ENCODE measurements at places on chromosomes 12 and 14. TPM values are rescaled to one million over a fixed set of nuclear protein-coding genes. Genes with fewer than 3 reads are reported as not detected.

Gene CPNE6
- total RNA-seq, result not detected

Gene LGR5
- 0.67 TPM for total RNA-seq

Gene GNS
- 71.5 TPM for total RNA-seq

Gene TMPRSS12
- total RNA-seq, result not detected

Gene AQP5
- 1.8 TPM for total RNA-seq

Gene SIX4
- 21.7 TPM for total RNA-seq

- no peak for DNase-seq
- H3K27ac ChIP-seq, result no peak overlapping the region
- peaks cover 3% of the 10 kb centered on the region for H3K27me3 ChIP-seq
These were observed 27.7 kb downstream of the FBLN5 start for GRCh38 chr14:91919814-91920213.

DNA sequence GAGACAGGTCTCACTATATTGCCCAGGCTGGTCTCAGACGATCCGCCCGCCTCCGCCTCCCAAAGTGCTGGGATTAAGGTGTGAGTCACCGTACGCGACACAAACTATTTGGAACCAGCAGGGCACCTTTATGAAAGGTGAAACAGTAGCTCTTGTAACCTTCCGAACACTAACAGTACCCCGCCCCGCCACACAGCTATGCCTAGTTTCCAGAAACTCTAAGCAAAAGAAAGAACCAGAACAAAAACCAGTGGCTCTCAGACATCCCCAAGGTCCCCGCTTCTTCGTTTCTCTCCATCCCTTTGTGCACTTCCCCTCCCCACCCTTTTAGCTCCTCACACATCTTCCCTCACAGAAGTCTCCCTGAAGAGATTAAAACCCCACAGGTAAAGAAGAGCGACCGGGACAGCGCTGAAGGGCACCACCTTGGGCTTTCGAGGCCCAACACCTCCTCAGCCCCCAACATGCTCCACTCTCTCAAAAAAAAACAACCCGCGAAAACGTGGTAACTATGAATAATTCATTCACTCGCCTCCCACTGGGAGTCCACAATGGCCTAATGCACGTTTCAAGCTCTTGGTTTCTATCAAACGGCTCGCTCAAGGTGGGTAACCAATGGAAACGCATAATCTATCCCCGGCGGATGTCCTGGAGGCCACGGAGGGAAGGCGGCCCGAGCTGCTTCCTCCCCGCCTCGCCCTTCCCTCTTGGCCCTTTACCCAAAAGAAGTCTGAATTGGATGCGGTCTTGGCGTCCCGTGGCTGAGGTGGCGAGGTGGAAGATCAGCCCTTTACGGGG, 877 bp downstream of the BAG5 start:
- peak overlapping the region; percentile 93 for H3K4me3 ChIP-seq
- H3K27me3 ChIP-seq, result no peaks in the 10 kb centered on the region
- H3K4me1 ChIP-seq, result peaks cover 24% of the 10 kb centered on the region
- H3K27ac ChIP-seq, result peak overlapping the region; percentile 94
- peaks cover 10% of the 10 kb centered on the region for H3K36me3 ChIP-seq

DNA sequence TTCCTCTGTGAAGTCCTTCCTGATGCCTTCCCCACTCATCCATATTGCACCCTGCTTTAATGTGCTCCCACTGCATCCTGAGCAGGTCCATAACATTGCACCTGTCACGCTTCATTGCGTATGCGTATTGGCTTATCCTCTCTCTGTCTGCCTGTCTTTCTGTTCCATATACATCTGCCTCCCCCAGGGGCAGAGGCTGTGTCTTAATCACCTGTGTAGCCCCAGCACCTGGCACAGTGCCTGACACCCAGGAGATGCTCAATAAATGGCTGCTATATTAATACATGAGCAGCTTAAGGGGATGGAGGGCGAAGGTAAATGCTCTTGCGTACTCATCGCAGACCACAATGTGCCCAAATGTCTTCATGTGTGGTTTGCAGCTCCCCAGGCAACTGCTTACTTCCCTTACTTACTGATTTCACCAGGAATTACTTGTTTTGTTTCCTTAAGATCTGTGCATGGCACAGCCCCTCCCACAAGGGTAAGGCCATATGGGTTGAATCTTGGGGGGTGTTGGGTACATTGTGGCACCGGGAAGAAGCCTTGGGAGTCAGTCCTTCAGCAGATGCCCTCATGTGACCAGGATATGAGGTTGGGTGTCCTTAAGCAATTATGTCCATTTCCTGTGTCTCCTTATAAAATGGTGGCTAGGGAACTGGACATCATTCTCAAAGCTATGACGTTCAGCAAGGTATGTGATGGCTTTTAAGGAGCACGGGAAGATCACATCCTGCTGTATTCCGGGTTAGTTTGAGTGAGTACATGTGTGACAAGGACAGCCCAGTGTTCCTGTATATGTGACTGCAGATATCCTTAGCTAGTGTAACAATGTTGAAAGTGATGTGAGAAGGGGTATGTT, 848 bp upstream of the CPNE6 start:
- DNase-seq, result no peak
- no peaks in the 10 kb centered on the region for H3K36me3 ChIP-seq
- peaks cover 13% of the 10 kb centered on the region for H3K27me3 ChIP-seq
- no peak overlapping the region for H3K4me3 ChIP-seq
- no peaks in the 10 kb centered on the region for H3K4me1 ChIP-seq
- H3K27ac ChIP-seq, result no peak overlapping the region

DNA sequence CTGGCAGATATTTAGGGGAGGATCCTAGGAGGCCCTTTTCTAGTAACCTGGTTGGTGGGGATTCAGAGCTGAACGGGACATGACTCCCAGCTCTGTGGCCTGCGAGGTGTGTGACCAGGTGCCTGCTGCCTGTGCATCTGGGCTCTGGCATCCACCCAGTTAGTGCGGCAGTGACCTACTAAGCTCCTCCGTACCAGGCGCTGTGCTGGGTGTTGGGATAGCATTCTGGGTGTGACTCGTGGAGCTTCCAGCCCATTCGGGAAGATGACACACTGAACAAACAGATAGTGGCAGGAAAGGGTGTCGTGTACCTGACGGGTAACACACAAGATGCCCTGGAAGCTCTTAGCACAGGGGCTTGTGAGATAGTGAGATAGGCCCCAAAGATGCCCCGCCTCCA, 80.9 kb downstream of the ACACB start:
- H3K4me1 ChIP-seq, result peaks cover 3% of the 10 kb centered on the region
- H3K36me3 ChIP-seq, result peaks cover 19% of the 10 kb centered on the region
- peak overlapping the region; percentile 33 for H3K27ac ChIP-seq
- no peak for DNase-seq
- no peak overlapping the region for H3K4me3 ChIP-seq

GRCh38 chr12:49798934-49799333, 29.3 kb downstream of the NCKAP5L start:
- no peaks in the 10 kb centered on the region for H3K4me1 ChIP-seq
- peaks cover 11% of the 10 kb centered on the region for H3K36me3 ChIP-seq
- H3K27me3 ChIP-seq, result no peaks in the 10 kb centered on the region
- H3K4me3 ChIP-seq, result no peak overlapping the region
- no peak for DNase-seq
- H3K27ac ChIP-seq, result no peak overlapping the region

DNA sequence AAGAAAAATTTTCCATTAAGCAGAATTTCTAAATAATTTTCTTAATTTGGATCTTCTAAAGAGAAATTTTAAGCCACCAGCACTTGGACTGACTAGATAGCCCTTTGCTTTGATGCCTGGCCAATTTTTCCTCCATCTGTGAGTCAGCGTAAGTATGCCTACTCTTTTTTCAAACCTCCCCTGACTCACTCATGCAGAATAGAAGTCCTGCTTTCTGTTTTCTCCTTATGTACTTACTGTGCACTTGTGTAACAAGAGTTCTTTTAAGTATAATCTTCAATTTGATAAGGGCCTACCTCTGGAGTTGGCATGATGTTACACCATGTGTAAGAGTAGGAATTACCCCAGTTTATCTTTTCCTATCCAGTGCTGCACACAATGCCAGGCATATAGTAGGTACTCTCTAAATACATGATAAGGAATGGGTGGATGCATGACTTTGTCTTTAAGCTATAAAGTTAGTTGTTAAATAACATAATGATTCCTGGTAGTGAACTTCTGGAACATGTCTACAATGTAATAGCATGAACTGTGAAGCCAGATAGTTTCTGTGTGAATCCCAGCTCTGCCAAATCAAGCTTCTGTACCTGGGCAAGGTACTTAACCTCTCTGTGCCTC, 329.6 kb downstream of the TMTC2 start:
- H3K27me3 ChIP-seq, result no peaks in the 10 kb centered on the region
- H3K4me1 ChIP-seq, result peaks cover 7% of the 10 kb centered on the region
- DNase-seq, result no peak

DNA sequence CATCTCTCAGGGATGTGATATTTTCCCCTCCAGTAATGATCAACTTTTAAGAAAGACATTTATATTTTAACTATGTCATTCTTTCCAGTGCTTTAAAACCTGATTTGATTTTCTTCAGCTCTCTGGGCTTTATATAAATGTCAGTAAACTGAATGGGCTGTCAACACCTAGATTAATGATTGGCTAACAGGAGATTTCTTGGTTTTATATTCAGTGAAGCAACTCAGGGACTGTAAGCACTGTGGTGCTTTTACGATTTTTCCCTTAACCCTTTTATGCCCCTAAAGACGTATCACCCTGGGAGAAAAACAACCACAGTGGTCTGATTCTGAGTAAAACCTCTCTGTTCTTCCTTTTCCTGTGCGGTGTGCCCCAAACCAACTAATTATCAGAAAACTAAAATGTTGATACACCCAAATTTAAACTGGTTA, 38.0 kb downstream of the PTGER2 start:
- H3K36me3 ChIP-seq, result no peaks in the 10 kb centered on the region
- no peak overlapping the region for H3K27ac ChIP-seq
- no peaks in the 10 kb centered on the region for H3K27me3 ChIP-seq
- H3K4me1 ChIP-seq, result peaks cover 17% of the 10 kb centered on the region
- no peak for DNase-seq
- H3K4me3 ChIP-seq, result no peak overlapping the region

DNA sequence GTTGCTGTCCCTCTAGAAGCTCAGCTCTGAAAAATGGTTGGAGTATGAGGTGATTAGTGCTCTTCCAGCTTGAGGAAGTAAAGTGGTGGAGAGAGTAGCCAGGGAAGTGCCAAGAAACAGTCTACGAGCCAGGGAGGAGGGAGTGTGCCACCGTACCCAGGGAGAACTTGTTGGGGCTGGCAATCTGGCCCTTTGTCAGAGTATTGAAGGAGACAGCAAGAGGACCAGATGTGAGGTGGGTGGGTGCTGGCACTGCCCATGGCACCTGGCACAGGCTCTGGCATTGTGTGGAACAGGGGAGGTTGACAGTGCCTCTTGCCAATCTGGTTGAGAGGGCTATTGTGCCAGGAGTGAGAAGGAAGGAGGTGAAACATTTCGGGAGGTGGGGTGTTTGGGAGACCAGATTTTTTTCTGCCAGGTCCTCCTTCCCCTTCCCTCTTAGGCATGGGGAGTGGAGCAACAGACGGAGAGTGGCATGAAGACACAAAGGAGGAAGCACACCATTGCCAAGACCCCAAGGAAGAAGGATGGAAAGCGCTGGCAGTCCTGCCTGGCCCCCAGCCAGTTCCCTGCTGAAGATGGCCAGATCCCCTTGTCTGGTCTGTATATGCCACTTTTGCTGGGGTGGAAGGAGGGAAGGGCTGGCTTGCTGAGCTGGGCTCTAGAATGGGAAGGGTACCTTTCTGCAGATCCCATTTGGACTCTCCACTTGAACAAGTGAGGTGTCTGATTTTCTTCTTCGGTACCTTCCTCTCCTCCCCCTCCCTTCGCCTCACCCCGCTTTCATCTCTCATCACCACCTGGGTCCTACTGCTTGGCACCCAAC, 37.5 kb downstream of the ZFHX2 start:
- H3K4me1 ChIP-seq, result no peaks in the 10 kb centered on the region
- H3K27me3 ChIP-seq, result no peaks in the 10 kb centered on the region
- H3K27ac ChIP-seq, result no peak overlapping the region
- no peak for DNase-seq
- no peaks in the 10 kb centered on the region for H3K36me3 ChIP-seq

- peaks cover 5% of the 10 kb centered on the region for H3K36me3 ChIP-seq
- DNase-seq, result no peak
- no peak overlapping the region for H3K4me3 ChIP-seq
- H3K27ac ChIP-seq, result no peak overlapping the region
These were observed 24.6 kb downstream of the TTC9 start for GRCh38 chr14:70666361-70666686.

DNA sequence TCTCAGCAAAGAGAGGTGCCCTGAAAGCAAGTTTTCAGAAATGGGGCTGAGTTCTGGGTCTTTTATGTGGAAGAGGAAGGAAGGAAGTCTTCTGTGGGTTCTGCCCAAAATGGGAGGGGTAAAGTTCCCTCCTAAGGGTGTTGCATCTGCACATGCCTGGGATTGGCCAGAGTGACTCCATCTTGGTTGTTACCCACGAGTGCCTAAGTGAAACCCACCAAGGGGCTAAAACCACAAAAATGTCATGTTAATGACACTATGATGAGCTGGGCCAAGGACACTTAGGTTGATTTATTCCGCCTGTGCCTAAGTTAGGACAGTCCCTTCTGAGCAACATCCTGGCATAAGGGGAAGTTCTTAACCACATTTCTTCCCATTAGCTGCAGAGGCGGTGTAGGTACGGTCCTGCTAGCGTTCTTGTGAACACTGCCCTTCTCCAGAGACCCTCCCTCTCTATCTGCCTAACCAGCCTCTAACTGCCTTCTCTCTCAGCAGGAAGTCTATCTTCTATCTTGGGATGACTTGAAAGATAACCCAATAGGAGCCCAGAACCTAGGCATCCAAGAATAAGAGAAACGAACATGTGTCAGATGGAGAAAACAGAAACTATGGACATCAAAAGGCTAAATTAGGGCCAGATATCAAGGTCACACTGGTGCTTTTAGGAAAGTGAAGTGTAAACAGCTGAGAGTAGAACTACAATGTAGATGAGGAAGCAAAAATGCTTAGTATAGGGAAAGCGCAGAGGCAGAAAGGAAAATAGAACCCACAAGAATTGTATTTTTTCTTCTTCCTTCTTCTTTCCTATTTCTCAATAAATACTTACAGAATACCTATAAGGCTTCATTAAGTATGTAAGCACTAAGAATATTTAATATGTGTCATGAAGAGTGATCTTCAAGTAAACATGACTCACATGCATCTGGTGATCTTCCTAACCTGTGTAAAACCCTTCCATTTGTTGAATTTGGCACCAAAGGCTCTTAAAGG, 104.2 kb upstream of the AMN1 start:
- no peaks in the 10 kb centered on the region for H3K4me1 ChIP-seq
- no peak overlapping the region for H3K4me3 ChIP-seq
- H3K36me3 ChIP-seq, result peaks cover 10% of the 10 kb centered on the region
- no peak overlapping the region for H3K27ac ChIP-seq
